CD8-positive, alpha-beta memory T cell (primary cell): ENCODE measurements at places on chromosomes 7 and 10.

GRCh38 chr7:27961255-27961654 lies 219.3 kb downstream of the JAZF1 start:
- DNase-seq = no peak

GRCh38 chr10:13183625-13184024 lies 22.3 kb downstream of the MCM10 start:
- no peak for DNase-seq

DNA sequence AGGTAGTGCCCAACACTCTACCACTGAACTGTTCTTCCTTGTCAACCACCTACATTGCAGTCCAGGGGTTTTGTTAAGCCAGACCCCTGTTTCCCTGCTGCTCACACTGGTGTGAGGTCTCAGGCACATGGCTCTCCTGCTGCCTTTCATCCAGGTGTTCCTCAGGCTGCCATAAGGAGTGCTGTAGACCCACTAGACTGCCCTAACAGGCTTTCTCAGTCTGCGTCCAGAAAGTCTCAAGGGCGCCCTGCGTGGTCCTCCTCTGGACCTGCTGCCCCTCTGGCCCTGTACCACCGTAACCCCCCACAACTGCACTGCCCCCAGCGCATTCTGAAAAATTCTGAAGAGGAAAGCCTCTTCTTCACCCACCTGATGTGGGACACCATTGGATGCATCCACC lies 225.7 kb upstream of the ANKRD30A start:
- no peak for DNase-seq

DNA sequence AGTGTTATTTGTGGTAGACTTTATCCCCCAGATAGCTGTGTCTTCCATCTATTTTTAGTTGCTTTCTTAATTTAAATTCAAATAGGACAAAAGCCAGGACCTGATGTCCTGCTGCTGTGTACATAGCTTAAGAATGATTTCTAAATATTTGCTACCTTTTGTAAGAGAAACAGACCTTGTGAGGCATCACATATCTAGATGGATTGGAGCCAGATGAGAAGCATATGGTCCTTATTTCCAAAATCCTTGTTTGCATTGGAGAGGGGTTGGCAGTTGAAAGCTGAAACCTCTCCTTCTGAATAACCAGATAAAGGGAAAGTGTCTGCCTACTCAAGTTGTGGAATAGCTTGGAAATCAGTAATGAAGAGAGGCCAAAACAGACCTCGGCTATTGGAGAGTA lies 50.7 kb upstream of the AMPH start:
- DNase-seq = no peak

DNA sequence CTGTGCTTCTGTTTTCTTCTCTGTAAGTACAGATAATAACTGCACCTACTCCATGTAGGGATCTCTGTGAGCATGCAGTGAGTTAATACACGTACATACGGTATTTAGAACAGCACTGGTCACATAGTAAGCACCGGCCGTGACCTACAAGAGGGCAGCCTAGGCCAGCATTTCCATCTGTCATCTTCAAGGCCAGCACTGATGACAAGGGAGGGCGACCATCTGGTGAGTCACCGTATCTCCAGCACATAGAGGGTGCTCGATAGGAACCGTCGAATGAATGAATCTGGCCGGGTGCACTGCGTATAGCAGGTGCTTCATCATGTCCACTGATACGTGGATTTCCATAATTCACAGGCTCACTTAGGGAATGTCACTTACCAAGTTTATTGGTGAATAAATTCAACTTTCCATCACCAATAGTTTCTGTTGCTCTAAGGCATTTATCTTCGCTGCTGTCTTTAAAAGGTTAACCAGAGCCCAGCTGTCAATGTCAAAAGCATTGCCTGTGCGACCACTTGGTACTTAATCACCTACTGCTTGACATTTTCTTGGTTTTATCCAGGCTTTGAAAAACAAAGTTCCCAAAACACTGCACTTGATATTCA lies 8.3 kb downstream of the NOD1 start:
- DNase-seq = no peak

DNA sequence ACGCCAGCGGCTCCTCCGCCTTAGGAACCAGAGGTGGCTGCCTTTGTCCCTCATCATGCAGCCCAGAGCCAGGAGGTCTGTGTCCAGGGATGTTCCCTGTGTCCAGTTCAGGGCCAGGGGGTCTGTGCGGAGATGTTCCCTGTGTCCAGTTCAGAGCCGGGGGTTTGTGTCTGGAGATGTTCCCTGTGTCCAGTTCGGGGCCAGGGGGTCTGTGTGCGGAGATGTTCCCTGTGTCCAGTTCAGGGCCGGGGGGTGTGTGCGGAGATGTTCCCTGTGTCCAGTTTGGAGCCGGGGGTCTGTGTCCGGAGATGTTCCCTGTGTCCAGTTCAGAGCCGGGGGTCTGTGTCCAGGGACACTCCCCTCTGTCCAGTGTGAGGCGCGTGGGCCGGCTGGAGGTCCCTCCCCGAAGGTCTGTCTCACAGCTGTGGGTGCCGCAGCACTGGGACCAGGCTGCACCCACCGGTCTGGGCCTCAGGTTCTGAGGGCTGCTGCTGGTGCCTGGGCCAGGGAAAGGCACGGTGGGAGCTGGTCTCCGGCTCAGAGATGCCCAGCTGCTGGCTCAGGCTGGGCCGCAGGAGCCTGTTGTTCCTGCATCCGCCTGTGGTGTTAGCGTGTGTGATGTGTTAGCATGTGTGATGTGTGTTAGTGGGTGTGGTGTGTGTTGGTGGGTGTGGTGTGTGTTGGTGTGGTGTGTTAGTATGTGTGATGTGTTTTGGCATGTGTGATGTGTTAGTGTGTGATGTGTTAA lies 67.9 kb upstream of the CFAP46 start:
- no peak for DNase-seq

DNA sequence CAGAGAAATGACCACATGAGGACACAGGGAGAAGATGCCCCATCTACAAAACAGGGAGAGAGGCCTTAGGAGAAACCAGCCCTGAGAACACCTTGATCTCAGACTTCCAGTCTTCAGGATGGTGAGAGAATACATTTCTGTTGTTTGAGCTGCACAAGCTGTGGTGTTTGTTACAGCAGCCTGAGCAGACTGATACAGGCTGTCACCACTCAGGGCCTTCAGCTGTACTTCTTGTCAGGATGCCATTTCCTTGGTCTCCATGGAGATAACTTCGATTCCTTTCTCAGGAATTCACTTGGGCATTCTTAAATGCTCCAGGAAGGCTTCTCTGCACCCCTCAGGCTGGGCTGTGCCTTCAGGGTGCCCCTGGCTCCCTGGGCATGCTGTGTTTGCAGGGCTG lies 85.7 kb upstream of the IGFBP3 start:
- no peak for DNase-seq

DNA sequence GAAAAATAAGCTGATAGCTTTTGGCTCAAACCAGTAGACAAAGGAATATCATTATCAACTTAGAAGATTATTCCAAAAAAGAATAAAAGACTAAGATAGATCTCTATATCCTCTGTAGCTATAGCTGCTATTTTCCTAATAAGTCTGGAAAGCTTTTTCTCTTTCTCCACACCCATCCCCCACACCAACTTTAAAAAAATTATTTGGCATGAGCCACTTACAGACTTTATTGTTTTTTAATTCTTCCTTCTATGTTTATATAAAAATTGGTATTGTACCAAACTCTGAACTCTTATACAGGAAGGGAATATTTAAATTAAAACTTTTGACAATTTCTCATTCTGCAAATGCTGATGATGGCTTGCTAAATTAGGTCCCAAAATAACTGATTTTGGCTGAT lies 142.7 kb downstream of the RNF133 start:
- DNase-seq = no peak

- DNase-seq = no peak
These were observed 178.0 kb downstream of the RNF216 start for GRCh38 chr7:5603241-5604140.
